ENCODE measurements at places on chromosomes 2 and 18.

- DNase-seq: peak; percentile 61
Observed at GRCh38 chr2:9813312-9814128, 29.8 kb upstream of the TAF1B start.

DNA sequence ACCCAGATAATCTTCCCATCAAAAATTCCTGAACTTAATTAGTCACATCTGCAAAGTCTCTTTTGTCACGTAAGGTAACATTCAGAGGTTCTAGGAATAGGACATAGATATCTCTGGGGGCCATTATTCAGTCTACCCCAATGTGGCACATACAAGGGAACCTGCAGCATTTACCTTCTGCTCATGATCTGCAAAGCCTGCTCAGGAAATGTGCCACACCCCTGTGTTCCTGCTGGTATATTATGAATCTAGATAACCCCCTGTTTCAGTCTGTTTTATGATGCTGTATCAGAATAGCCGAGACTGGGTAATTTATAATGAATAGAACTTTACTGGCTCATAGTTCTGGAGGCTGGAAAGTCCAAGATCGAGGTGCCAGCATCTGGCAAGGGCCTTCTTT lies 103.5 kb downstream of the ARL4C start:
- DNase-seq: no peak

DNA sequence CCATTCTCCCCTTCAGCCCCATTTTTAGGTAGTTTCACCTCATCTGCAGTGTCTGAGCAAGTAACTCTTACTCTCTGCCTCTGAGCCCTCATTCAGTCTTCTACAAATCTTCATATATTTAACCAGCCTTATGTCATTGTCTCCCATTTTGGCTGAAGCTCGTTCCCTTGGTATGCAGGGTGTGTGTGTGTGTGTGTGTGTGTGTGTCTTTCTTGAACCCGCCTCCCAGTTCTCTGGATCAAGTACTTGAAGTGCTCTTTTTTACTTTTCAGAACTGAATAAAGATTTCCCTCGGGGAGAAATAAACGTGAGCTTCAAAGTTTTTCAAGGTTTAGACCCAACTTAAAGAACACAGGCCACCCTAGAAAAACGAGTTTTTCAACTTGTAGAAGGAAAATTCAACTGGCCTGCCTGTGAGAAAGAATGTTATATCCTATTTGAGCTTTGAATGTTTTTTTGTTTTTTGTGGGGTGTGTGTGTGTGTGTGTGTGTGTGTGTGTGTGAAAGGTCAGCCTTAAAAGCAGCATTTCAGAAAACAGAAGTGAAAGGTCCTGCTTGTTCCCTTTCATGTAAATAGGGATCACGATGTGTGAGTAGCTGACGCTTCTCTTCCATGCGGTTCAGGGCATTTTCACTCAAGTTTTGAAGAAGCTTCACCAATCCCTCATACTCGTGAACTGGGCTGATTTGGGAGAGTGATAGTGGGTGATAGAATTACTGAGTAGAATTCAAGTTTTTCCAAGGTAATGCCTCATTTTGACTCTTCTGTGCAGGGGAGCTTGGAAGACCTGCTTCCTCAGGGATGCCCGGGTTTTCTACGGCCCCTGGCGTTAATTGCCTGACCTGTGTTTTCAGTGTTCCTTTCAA lies 50.6 kb upstream of the EML6 start:
- DNase-seq: no peak

- DNase-seq: no peak
Observed at GRCh38 chr2:43480874-43481273, 115.0 kb downstream of the THADA start.

GRCh38 chr2:65613968-65614555 lies 181.7 kb upstream of the SPRED2 start:
- DNase-seq: no peak

DNA sequence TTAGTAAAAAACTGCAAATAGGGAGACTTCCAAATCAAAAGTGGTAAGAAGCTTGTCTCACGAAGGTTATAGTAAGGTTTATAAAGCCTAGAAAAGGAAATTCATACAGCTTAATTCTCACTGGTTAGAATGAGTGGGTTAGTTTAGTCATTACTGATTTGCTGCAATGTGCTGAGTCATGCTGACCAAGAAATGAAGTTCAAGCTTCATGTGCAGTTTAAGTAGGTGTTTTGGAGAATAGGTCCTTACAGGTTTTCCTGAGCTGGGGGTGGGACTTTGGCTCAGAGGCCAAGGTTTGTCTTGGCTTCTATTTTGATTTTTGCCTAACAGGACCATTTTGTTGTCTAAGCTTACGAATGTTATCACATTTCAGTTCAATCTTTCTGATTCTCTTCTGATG lies 15.1 kb downstream of the CLIP4 start:
- peak; percentile 2 for DNase-seq

DNA sequence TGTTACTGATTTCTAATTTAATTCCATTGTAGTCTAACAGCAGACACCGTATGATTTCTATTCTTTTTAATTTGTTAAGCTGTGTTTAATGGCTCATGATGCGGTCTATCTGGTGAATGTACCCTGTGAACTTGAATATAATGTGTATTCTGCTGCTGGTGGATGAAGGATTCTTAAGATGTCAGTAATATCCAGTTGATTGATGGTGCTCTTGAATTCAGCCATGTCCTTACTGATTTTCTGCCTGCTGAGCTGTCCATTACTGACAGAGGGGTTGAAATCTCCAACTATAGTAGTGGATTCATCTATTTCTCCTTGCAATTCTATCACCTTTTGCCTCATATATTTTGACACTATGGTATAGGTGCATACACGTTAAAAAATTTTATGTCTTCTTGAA lies 373.3 kb upstream of the RAB12 start:
- DNase-seq: no peak

DNA sequence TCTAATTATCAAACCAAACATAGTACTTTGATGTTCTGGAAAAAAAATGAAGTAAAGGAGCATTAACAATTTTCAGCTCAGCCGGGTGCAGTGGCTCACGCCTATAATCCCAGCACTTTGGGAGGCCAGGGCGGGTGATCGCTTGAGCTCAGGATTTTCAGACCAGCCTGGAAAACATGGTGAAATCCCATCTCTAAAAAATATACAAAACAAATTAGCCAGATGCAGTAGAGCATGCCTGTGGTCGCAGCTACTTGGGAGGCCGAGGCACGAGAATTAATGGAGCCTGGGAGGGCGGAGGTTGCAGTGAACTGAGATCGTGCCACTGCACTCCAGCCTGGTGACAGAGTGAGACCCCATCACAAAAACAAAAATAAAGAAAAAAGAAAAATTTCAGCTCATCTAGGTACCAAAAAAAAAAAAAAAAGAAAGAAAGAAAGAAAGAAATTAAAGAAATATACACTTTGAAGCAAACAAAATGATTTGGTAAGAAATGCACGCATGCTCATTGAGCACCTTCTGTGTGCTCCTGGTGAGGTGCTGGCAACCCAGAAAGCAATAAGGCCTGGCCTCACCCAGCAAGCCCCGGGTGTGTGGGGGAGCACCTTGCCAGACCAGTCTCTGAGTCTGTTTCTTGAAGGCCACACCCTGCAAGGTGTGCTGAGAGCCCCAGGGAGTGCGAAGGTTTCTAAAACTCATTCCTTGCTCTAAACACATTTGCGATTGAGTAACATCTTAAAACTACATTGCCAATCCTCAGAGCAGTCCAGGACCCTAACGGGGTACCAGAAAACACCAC lies 133.5 kb downstream of the TFCP2L1 start:
- no peak for DNase-seq

DNA sequence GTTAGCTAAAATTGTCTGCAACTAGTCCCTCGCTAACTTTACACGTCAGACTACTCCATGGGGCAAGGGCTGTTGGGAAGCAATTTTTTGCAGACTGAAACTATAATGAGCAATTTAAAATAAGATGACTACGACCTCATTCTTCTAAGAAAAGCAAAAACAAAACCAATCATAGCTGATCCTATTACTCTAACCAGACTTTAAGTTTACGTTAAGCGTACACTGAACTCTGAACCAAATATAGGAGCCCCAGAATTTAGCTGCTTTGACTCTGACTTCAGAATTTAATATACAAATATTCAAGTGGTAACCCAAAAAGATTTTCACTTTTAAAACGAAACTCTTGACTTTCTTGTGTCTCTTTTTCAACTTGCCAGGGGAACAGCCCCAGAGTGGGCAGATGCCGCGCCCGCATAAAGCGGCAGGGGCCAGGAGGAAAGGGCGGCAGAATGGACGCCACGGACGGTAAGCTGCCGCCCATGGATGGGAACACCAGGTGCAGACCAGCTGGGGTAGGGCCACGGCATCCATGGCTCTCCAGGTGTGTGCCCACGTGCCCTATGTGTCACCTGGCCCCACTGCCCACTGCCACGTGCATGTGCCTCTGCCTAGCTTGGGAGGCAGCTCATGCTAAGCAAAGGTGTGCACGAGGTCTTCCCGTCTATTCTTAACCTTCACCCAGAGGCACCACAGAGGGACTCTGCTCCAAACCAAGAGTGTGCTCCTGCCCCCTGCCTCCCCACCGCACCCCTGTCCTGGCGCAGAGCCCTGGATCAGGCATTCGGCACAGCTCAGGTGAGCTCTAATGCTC lies 217.6 kb downstream of the HDAC4 start:
- no peak for DNase-seq

DNA sequence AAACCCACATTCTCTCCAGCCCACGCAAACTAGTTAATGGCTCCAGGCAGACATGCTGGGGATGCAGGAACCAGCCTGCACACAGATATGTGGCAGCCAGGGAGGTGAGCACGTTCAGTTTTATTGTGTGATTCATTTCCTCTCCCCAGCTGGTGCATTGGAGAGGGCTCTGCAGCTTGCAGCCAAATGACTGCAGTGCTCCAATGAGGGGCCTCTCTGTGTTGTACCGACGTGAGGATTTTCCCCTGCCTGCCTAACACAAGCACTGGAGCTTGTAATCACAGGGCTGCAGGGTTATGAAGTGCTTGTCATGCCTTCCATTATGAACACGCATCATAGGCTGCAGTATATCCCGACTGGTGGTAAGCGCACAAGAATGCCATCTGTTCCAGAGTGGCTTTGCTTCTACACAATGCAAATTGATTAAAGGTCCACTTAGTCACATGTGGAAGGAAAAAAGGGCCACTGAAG lies 92.3 kb upstream of the THUMPD2 start:
- DNase-seq: no peak

DNA sequence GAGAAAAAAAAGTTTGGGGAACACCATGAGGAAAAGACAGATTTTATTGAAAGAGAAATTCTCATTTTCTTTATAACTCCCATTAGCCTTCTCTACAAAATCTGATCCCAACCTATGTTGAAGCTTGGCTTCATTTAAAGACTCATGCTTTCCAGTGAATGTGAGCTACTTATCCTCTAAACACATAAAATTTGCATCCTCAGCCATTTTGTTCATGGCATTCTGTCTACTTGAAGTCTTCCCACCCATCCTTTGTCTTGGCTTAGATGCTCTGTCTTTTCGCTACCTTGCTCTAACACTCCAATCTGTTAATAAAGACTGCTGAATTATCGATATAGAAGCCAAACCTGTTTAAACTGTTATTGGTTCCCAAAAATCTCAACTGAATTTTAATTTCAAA lies 39.3 kb downstream of the GDF7 start:
- DNase-seq: no peak

GRCh38 chr18:75344161-75344560 lies 83.3 kb downstream of the SMIM21 start:
- DNase-seq: no peak

GRCh38 chr2:239829326-239829725 lies 195.8 kb downstream of the NDUFA10 start:
- DNase-seq: no peak

- DNase-seq: no peak
Observed at GRCh38 chr2:37337620-37338280, 6.7 kb upstream of the QPCT start.

DNA sequence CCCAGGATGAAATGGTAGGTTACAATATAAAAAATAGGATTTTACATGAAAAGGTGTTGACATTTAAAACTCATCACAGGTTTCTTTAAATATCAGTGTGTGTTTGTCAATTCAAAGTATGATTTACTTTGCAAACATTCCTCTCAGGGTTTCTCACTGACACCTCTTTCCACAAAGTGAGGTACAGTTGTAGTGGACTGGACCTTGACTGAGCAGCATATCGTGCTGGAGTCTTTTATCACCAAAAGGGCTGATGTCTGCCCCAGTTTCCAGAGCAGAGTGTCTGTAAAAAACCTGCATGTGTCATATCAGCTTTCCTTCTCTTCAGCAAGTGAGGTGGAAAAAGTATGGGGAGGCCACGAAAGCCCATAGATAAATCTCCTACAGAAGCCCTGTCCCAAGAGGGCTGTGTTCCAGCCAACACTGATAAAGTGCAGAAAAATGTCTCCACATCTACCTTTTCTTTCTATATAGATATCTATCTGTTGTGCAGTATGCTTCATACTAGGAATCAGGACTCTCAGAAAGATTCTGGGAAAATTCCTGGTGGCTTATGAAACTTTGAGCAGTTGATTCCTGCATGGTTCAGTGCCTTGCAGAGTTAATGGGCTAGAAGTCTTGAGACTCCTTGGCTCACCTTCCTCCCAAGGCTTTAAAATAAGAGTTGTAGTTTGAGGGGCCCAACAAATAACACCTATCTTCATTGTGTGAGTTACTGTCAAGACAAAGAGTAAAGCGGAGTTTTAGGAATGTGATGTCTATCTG lies 6.9 kb downstream of the ACYP2 start:
- DNase-seq: no peak

- no peak for DNase-seq
Observed at GRCh38 chr2:205563646-205564045, 118.7 kb upstream of the NRP2 start.

DNA sequence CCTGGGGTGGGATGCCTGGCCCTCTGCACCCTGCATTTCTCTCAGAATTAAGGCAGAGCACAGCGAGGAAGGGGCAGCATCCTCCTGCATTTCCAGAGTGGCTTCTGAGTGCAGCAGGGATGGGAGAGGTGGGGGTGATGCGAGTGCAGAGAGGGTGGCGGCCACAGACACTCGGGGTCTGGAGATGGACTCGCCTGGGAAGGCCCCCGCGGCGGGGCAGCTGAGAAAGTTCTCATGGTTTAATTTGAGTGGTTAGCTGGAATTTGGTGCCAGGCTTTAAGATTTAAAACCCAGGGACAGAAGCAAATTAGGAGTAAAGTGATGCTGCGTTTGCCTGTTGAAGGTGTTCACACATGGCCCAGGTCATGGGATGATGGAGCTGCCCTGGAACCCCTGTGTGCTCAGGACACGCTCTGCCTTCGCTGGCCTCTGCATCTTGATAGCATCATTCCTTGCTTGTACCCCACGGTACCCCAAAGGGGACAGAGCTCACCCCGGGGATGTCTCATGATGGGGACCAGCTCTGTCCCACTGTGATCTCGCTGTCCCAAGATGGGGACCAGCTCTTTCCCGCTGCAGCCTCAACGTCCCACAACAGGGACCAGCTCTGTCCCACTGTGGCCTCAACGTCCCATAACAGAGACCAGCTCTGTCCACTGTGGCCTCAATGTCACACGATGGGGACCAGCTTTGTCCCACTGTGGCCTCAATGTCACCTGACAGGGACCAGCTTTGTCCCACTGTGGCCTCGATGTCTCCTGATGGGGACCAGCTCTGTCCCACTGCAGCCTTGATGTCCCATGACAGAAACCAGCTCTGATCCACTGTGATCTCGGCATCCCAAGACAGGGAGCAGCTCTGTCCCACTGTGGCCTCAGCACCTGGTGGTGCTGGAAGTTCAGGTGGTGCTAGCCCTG lies 27.5 kb downstream of the TMEM18 start:
- no peak for DNase-seq

- DNase-seq: no peak
Observed at GRCh38 chr2:178949584-178949983, 100.4 kb downstream of the CCDC141 start.

- DNase-seq: no peak
Observed at GRCh38 chr2:55743583-55743982, 49.9 kb upstream of the PNPT1 start.

GRCh38 chr2:238727585-238728329 lies 120.1 kb upstream of the TWIST2 start:
- no peak for DNase-seq

Measured in activated T-helper 9 cell treated with anti-CD3 and anti-CD28 coated beads, Interleukin-2, amount 50 U/mL, for 16 hours (primary cell).